ENCODE measurements at places on chromosomes 3 and 15.

DNA sequence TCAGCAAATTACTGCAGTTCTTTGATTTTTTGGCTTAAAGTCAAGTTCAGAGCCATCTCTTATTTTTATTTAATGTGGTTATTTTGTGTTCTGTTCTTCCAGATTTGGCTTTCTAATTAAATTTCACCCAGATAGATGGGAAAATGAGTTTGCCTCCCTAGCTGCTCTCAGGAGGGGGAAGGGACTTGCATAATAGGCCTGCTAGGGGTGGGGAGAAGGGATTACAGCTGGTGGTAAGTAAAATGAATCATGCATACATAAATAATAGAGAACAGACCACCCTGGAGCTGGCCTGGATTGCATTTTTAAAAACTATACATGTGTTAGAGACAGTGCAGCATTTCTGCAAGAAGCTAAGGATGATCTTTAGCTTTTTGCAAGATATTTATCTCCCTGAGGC lies 3.9 kb upstream of the PXYLP1 start:
- no peak for DNase-seq

DNA sequence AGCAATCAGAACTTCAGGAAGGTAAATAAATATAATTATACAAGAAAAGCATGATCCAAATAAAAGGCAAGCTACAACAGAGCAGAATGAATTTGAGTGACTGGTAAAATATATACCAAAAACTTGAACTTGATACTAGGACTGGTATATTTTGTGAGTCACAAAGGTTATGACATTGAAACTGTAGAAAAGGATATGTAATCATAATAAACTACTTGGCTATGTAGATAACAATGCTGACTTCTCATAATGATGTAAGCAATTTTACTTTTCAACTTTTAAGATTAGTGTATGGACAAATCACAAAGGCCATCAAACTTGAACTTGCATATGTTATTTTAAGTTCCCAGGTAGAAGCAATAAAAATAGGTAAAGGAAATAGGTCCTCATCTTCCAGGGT lies 384.5 kb upstream of the NECTIN3 start:
- no peak for DNase-seq

DNA sequence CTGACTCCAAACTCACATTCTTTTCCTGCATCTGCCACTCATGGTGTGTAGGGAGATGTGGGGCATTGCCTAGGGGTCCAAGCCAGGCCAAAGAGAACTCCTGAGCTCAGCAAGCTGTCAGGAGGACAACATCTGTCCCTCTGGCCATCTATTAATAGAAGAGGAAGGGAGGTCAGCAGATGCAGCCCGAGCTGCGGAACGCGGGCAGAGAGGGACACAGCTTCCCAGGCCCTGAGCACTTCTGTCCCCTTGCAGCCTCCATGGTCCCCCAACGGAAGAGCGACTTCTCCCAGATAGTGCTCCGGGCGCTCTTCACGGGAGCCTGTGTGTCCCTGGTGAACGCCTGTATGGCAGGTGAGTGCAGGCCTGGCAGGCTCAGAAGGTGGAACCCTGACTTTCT lies 37.3 kb upstream of the PDE8A start:
- no peak for DNase-seq

DNA sequence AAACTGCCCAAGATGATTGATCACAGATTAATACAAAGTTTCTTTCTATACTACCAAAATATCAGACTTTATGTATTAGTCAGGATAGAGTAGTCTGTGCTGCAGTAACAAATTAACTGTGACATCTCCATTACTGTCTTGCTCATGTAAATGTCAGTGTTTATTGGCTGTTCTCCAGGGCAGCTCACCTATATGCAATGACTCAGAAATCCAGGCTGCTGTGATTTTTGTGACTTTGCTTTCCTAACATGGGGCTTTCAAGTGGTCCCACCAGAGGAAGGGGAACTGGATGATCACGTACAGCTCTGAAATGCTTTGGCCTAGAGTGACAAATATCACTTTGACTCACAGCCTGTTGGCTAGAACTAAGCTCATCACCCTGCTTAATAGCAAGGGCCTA lies 12.9 kb downstream of the PLS1 start:
- DNase-seq = no peak

DNA sequence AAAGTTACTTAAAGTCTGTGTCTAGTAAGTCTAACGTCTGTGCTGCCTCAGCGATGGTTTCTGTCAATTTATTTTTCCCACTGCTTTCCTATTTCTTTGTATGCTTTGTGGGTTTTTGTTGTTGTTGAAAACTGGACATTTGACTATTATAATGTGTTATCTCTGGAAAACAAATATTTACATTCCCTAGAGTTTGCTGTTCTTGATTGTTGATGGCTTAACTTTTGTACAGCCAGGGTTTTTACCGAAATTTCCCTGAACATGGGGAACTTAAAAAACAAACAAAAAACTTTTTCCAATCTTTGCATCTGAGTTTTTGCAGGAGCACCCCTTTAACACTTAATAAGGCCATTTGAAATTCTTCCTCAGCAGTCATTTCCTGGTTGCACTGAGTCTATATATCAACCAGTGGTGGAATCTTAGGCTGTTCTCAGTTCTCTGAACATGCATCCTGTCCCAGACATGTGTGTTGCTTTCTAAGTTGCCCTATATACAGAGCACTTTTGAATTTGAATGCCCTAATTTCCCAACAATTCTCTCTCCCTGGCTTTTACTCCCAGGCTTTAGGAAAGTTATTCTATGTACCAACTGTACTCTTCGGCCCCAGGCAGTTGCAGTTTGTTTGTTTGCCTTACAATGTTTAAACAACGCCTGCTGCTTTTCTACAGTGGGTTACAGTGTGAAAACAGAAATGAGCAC lies 11.8 kb upstream of the PIAS1 start:
- no peak for DNase-seq

DNA sequence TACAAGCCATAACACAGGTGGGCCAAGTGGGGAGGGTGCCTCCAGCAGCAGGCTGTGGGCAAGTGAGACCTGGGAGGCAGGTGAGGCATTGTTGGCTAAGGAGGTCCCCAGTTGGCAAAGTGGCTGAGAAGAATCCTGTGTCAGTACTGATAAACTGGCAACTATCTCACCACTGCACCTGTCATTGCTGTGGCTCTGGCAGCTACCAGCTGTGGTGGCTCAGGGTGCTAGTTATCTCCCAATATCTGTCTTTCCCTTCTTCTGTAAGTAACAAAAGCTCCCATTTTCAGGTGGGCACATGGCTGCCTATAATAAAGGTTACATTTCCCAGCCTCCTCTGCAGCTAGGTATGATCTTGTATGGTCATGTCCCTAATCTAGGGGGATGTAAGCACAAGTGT lies 80.6 kb upstream of the RNF7 start:
- no peak for DNase-seq

DNA sequence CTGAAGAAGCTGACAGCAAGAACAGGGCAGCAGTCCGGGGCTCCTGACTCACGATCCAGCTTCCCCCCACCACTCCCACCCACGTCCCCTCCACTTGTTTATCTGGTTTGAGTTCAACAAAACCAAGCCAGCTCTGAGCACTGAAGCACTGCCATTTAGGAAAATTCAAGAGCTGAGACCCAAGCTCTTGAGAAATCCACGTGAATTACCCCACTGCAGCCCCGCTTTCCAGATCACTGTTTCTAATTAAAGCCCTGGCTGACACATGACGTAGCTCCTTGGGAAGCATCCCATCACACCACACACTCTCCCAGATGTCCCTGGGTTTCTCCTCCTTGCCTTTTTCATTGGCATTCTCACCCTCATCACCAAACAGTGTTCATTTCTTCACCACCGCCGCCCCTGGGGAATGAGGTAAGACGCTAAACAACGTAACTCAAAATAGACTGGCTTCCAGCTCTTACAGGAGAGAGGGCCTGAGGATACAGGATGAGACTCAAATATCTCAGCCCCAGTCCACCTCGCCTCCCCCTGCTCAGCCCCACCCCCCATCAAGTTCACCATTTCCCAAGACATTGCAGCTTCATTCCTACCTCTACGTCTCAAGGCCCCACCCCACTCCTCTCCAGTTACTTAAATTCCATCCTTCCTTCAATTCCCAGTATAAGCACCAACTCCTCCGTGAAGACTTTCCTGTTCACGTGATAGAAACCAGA lies 95.4 kb downstream of the SRGAP3 start:
- no peak for DNase-seq

- DNase-seq = no peak
These were observed 43.5 kb upstream of the STXBP5L start for GRCh38 chr3:120864541-120864940.

- DNase-seq = peak; percentile 20
These were observed 33.9 kb downstream of the PFN2 start for GRCh38 chr3:149936812-149937230.

DNA sequence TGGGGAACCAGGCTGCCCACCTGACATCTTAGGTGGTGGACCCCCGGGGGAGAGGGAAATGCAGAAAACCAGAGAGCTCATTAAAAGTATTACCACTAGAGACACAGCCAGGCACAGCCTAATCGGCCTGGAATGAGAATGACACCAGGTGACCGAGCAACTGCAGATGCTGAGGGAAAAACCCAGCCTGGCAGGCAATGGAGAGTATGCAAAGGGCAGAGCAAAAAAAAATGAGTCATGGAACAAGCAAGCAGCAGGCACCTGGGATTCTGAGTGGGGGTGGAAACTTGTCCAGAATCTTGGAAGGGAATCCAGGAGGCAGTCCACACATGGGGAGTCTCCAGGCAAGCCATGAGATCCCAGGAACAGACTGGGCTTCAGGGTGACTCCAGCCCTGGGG lies 183.7 kb upstream of the LRRN1 start:
- no peak for DNase-seq

DNA sequence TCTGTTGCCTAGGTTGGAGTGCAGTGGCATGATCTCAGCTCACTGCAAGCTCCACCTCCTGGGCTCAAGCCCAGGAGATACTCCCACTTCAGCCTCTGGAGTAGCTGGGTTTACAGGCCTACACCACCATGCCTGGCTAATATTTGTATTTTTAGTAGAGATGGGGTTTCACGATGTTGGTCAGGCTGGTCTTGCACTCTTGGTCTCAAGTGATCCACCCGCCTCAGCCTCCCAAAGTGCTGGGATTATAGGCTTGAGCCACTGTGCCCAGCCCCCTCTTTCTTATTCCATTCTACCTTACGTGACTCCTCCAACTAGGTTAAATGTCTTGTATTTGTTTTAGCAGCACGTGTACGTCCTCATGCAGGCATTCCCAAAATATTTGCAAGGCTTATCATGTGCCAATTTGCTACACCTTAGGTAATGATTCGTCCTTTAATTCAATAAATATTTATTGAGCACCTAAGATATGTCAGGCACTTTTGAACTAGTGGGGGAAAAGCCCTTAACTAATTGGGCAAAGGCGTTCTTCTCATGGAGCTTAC lies 14.9 kb upstream of the MAGI1 start:
- no peak for DNase-seq

DNA sequence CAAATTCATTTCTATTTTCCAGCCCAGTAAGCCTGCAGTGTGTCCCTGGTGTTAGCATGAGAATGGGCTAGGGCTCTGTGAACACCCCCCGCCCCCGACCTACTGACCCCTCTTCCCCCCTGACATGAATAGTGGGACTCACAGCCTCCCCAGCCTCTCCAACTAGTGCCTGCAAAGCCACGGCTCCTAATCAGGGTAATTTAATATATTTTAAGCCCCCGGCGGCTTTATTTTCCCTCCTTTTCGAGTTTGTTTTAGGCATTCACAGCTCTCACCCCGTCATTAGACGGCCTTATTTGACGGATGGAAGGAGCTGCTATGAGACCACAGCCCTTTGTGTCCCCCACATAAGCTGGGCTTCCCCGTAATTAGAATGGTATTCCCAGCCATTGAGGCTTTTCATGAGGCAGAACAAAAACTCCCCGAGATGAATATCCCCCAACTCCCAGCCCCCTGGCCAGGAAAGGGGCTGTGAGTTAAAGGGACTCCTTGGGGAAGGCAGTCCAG lies 78.3 kb upstream of the POLG start:
- DNase-seq = no peak

DNA sequence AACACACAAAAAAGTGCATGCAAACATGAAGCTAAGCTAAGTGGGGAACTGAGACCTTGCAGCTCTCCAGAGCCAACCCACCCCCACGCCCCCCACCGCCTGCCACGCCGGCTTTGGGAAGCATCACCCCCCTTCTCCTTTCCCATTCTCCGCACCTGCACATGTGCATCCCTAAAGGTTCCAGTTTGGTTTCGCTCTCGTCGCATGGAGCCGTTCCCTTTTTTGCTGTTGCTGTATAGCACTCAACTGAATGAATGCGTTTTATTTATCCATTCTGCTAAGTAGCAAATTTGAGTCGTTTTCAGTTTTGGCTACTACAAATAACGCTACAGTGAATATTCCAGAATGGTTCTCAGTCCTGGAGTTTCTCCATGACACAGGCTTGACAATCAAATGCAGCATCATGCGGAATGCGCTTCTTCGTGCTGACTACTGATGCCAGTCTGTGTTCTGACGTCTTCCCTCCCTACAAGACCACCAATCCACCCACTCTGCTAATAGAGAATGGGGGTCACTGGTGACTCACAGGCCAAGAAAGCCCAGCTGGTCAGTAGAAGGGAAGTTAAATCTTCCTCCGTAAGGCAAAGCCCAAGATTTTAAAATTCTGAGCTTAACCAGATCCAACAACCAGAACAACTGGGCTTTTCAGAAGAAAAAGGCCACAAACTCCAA lies 115.3 kb downstream of the XXYLT1 start:
- no peak for DNase-seq
